ENCODE measurements at places on chromosomes 13 and 19. TPM values are rescaled to one million over a fixed set of nuclear protein-coding genes. Genes with fewer than 3 reads are reported as not detected.

CCDC169 gene
- 17.8 TPM for total RNA-seq

DNA sequence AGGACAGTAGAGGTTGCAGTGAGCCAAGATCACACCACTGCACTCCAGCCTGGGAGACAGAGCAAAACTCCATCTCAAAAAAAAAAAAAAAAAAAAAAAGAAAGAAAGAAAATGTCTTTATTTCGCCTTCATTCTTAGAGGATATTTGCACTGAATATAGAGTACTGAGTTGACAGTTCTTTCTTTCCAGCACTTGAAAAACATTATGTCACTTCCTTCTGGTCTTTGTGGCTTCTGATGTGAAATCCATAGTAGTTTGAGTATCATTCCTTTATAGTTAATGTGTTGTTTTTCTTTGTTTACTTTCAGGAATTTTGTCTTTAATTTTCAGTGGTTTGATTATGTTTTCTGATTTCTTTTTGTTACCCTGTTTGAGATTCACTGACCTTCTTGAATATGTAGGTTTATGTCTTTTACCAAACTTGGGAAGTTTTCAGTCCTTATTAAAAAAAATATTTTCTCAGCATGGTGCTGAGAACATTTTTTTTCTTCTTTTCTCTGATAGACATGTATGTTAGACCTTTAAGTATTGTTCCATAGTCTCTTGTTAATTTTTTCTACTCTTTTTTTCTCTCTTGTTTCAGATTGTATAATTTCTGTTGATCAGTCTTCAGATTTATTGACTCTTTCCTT is 50.1 kb downstream of the PCCA start:
- no peak for DNase-seq

- no peak for DNase-seq
These were observed 7.0 kb upstream of the LSM14A start for GRCh38 chr19:34165295-34165738.

DNA sequence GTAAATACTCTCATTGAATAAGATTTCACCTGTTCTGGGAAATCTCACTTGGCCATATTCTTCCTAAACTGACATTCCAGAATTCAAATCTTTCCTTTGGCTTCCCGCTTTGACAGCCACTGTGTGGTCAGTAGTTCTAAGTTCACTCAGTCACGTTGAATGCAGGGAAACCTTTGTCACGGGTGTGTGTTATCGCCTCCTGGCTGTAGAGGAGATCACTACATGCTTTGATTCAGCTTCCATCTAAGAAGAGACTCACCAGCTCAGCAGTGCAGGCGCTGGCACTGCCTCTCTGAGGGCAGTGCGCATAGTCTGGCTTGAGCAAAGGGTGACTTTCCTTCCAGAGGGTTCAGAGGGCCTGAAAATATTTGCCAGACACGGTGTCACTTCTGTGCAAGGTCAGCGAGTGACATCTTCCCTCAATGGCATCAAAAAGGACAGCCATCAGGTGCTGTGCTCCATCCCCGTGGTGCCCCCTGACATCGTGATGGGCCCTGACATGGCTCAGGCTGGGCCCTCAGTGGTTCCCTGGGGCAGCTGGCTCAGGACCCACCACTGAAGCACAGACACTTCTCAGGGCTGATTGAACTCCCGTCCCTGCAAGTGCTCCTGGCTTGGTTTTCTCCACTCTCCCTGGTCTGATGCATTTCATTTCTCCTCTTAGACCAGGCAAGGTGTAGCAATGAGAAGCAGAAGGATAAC is 635.4 kb upstream of the ARGLU1 start:
- no peak for DNase-seq

DNA sequence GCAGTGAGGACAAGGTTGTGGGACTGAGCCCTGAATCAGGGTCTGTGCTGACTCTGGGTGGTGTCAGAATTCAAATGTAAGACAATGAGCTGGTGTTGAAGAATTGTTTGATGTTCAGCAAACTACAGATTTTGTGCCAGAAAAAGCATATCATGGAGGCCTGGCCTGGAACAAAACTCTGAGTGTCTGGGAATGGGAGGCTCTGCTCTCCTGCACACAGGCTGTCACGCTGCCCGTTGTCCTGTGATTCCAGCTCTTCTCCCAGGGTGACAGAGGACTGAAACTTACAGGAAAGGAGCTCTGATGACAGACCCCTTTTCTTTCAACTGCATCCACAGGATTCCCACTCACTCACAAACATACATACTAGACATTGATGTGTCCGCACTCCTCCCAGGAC is 120.1 kb downstream of the ZNF486 start:
- DNase-seq = no peak

Measured in ureter (tissue), 1 donor.